GM13977 (cell line): ENCODE measurements at places on chromosomes 3 and 15.
A peak's percentile ranks its signal among the peaks of the same experiment; 100 is the strongest.

DNA sequence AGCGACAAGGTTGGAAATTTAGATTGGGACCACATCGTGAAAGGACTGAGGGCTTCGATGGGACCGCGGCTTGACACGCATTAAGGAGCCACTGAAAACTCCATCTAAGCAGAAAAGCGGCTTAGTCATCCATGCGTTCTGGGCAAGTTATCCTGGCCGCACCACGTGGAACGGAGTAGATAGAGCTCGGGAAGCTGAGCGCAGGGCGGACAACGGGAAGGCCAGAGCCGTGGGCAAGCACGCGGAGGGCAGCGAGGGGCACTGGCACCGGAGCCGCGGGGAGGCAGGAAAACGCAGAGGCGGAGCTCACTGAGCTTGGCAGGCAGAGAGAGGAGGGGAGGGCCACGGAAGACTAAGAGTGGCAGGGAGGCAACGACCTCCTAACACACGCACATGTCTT, 61.3 kb upstream of the VGLL4 start:
- no peak for DNase-seq

GRCh38 chr3:62873451-62873760, 1.8 kb downstream of the CADPS start:
- no peak for DNase-seq

DNA sequence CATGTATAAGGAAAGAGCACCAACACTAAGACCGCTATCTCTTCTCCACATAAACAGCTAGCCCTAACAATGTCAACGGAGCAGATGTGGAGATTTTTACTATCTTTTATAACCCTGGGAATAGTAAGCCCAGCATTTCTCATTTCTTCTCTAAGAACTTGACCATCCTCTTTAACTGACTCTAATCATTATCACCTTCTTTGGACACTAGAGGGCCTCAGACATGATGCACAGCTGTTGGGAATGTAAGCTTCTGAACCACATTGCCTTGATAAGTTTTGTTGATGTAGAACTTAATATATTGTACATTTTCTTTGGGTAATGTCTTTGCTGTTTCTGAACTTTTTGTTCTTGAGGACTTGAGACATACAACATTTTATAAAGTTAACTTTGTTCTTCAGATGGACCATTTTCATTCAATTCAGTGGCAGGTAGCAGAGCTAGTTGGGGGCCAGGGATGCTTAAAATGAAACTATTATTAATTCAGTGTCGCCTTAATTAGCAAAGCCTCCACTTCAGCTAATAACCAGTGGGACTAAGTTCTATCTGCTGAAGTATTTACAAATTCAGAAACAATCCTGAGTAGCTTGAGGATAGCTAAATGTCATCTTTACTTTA, 9.6 kb upstream of the TAGLN3 start:
- peak; percentile 36 for DNase-seq

DNA sequence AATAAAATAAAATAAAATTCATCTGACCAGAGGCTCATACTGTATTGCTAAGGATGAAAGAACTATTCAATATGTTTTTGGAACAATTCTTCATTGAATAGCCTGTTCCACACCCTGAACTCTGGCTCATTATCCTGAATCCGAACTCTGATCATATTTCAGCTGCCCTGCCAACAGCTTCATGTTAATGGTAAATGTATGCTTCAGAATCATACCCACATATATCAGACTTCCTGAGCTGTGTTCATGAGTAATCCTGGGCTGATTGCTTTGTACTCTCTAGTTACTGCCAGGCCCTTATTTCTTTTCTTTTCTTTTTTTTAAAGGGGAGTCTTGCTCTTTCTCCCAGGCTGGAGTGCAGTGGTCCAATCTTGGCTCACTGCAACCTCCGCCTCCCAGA, 11.8 kb downstream of the INO80 start:
- no peak for DNase-seq

DNA sequence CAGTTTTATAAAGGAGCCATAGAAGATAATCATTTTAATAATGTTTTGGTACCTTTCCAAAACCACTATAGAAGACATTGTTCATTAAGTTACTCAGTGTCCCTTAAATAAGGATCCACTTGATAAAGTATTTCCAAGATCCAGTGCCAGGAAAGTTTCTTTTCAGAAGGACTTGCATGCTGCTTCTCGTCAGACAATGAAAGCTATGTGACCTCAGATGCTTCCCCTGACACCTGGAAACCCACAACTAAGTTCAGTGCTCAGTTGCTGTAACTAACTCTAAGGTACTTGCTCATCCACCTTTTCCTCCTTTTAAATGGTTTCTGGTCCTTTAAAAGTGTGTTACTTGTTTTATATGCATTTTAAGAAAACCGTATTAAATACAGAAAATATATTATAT, 7.3 kb downstream of the SSR3 start:
- DNase-seq, result no peak

GRCh38 chr3:21435871-21436270, 315.1 kb downstream of the ZNF385D start:
- DNase-seq, result no peak

GRCh38 chr15:28944286-28944685, 58.5 kb downstream of the APBA2 start:
- no peak for DNase-seq

- DNase-seq, result no peak
Measured at GRCh38 chr3:54126551-54126950, 4.2 kb downstream of the CACNA2D3 start.

- no peak for DNase-seq
Measured at GRCh38 chr15:73584699-73585420, 48.3 kb downstream of the NPTN start.

GRCh38 chr3:111325160-111325718, 216.8 kb upstream of the CD96 start:
- no peak for DNase-seq

GRCh38 chr3:66620296-66620695, 119.5 kb upstream of the LRIG1 start:
- DNase-seq, result no peak

- DNase-seq, result no peak
Measured at GRCh38 chr3:188064831-188065493, 89.0 kb upstream of the LPP start.

DNA sequence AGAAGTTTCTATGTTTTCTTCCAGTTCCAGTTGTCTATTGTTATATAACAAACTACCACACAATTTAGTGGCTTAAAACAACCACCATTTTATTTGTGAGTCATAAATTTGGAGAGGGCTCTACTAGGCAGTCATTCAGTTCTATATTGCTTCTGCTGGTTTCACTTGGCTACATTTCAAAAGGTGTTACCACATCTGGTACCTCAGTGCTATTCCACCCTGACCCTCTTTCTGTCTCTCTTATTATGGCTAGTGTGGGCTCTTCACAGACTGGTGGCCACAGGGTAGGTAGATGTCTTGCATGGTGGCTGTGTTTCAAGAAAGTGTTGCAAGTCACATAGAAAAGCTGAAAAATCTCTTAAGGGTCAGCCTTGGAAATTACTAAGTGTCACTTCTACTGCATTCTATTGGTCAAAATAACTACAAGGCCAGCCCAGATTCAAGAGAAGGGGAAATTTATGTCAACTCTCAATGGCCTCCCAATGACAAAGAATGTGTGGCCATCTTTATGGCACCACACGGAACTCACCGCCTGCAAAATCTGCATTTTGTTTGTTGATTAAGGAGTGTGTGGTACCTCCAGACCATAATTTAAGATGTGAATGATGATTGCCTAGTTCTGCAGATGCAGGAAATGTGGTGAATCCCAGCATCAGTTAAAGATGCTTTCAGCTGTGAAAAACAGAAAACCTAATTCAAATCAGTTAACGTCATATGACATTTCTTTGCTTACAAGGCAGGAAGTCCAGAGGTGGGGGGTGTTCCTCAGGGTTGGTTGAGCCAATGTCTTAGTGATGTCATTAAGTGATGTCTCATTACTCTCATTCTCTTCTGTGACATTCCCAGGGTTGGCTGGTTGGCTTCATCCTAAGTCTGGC, 105.8 kb upstream of the RASGRP1 start:
- DNase-seq, result no peak

GRCh38 chr3:94336046-94336753, 273.3 kb downstream of the NSUN3 start:
- DNase-seq, result no peak

DNA sequence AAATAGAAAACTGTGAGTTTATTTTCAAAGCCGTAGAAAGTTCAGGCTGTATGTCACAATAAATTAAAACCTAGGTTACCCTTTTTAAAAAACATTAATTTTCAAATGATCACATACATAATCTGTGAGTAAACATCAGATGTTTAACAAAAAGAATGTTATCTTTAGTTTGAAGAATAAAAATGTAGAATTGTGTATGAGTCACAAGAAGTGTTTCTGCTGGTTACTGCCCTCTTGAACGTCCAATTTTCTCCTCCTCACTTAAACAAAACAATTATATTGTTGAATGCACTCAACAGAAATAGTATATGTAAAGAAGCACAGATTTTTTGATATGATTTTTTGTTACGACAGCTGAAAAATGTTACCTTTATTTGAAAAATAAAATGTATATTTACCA, 855.1 kb downstream of the ROBO1 start:
- no peak for DNase-seq

DNA sequence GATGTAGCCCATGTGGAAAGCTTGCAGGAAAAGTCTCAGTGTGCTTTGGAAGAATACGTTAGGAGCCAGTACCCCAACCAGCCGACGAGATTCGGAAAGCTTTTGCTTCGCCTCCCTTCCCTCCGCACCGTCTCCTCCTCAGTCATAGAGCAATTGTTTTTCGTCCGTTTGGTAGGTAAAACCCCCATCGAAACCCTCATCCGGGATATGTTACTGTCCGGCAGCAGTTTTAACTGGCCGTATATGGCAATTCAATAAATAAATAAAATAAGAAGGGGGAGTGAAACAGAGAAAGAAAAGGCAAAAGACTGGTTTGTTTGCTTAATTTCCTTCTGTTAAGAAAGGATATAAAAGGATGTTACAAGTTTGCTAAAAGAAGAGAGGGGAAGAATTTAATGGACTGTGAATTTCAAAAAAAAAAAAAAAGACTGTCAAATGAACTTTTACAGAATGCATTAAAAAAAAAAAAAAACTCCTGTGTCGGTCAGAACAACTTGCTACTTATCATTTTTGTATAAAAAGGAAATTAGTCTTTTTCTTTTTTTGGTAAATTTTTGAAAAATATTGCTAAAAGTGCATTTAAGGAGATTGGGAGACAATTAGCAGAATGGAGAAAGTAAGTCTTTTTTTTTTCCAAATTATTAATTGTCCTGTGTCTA, 7.0 kb downstream of the NR2F2 start:
- no peak for DNase-seq

- no peak for DNase-seq
Measured at GRCh38 chr3:105523501-105523900, 156.8 kb downstream of the ALCAM start.

GRCh38 chr15:42595626-42596240, 20.3 kb downstream of the STARD9 start:
- no peak for DNase-seq

DNA sequence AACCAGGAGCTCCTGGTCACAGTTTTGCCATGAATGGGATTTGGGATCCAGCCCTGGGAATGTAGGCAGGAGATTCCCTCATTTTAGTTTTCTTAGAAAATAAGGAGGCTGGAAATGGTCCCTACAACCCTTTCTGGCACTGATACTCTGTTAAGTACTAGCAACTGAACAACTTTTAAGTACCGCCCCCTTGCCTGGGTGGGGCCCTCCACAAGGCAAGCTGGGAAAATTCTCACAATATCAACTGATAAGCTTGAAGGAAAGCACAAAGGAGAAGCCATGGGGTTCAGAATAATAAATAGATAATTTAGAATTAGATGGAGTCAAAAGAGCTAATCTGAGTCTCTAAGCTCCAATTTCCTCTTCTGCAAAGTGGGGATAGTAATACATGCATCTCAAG, 4.2 kb upstream of the DGKG start:
- DNase-seq, result no peak

- DNase-seq, result no peak
Measured at GRCh38 chr3:67678665-67679064, 24.3 kb upstream of the SUCLG2 start.
